ENCODE measurements at places on chromosomes 13 and 19.

GRCh38 chr13:75825594-75825993, 189.5 kb downstream of the LMO7 start:
- DNase-seq = no peak

GRCh38 chr13:92843549-92843948, 383.1 kb upstream of the GPC6 start:
- no peak for DNase-seq

DNA sequence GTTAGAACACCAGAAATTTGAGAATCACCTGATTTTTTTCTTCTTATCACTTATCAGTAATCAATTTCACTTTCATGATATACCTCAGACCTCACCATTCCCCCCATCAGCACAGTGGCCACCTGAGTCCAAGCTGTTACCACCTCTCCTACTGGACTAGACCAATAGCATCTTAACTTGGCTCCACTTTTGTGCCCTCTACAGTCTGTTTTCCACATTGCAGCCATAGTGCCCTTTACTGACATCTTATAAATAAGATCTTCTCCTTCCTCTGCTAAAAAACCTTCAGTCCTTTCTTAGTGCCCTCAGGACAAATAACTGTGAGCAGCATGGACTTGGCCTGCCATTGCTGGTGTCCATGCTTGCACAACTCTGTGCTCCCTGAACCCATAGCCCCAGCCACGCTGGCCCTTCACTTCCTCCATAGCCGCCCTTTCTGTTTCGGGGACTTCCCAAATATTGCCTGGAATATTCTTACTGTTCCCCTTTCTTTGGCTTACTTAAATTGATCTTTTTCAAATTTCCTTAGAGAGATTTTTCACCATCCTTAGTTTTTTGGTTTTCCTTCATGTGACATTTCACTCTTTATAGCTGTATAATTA, 380.8 kb downstream of the LMO7 start:
- no peak for DNase-seq

DNA sequence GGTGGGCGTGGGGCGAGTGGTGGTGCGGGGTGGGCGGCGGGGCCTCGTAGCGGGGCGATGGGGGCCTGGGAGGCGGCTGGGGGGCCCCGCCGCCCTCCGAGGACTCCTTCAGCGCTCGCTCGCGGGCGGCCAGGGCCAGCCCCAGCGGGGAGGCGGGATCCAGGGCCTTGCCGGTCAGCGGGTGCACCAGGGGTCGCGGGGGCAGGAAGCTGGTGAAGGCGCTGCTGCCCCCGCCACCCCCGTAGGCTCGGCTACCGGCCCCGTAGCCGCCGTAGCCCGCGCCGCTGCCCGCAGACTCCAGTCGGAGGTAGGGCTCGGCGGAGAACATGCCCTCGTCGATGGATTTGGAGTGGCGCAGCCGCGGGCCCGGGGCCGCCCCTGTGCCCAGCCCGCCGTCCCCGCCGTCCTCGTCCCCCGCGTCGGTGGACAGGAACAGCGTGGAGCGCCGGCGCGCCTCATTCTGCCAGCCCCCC, 18.6 kb downstream of the C19orf81 start:
- DNase-seq = no peak

DNA sequence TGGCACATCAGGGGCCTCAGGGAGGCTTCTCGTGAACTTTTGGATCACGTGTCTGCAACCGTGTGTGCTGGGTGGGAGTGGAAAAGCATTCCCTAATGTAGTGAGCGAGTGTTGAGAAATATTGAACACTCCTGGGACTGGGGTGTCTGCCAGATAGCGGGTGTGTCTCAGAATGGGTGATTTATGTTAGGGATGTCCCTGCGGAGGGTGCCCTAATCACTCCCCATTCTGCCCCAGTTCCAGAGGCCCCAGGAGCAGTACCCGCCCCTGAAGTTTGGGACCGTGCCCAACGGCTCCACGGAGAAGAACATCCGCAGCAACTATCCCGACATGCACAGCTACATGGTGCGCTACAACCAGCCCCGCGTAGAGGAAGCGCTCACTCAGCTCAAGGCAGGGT, 24.2 kb upstream of the GRWD1 start:
- no peak for DNase-seq
